ENCODE measurements at places on chromosomes 7 and 10. TPM values are rescaled to one million over a fixed set of nuclear protein-coding genes. Genes with fewer than 3 reads are reported as not detected.

- DNase-seq = no peak
Measured at GRCh38 chr7:157412021-157412443, 75.2 kb downstream of the DNAJB6 start.

- no peak for DNase-seq
Measured at GRCh38 chr10:70851597-70852475, 36.1 kb downstream of the SGPL1 start.

GRCh38 chr7:45594745-45595535 lies 20.8 kb downstream of the ADCY1 start:
- no peak for DNase-seq

GRCh38 chr7:83362871-83363550 lies 200.3 kb upstream of the PCLO start:
- DNase-seq = no peak

DNA sequence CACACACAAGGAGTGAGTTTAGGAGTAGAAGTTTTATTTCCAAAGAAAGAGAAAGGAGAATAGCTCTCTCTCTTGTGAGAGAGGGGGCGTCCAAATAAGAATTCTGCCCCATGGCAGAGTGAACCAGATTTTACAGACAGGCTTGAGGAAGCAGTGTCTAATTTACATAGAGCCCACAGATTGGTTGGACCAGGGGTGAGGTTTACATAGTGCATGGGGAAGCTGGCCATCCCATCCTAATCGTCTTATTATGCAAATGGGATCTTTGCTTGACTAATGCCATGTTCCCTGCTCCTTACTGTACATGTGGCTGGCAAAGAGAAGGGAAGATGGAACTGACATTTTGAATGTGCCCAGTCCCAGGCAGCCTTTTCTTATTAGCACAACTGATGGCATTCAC lies 60.0 kb upstream of the ACSM6 start:
- no peak for DNase-seq

GRCh38 chr7:80851896-80852476 lies 66.9 kb downstream of the SEMA3C start:
- no peak for DNase-seq

DNA sequence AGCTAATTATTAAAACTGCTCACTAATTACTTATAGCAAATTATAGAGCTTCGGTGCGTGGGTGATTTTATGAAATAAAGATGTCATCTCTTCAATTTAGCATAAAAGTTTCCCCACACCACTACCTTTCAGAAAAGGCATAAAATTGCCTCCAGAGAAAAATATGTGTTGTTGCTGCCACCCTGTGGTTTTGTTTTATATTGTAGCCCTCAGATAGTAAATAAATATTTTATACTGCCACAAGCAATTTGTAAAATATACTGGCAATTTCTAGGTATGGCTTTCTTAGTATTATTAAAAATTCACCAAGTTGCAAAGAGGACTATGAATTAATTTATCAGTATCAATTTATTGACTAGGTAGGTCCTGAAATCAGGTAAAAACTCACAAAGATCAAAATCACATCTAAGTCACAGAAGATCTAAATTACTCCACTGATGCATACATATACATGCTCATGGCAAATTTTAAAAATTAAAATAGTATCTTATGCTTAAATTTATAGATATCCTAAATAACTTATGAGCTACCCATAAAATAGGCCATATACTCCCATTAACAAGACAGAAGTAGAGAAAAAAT lies 26.5 kb downstream of the ASNS start:
- no peak for DNase-seq

- DNase-seq = no peak
Measured at GRCh38 chr7:98187138-98187502, 24.1 kb upstream of the BHLHA15 start.

GRCh38 chr7:70353946-70354335 lies 755.7 kb downstream of the AUTS2 start:
- DNase-seq = no peak

GRCh38 chr7:112161253-112162141 lies 44.7 kb downstream of the DOCK4 start:
- no peak for DNase-seq

DNA sequence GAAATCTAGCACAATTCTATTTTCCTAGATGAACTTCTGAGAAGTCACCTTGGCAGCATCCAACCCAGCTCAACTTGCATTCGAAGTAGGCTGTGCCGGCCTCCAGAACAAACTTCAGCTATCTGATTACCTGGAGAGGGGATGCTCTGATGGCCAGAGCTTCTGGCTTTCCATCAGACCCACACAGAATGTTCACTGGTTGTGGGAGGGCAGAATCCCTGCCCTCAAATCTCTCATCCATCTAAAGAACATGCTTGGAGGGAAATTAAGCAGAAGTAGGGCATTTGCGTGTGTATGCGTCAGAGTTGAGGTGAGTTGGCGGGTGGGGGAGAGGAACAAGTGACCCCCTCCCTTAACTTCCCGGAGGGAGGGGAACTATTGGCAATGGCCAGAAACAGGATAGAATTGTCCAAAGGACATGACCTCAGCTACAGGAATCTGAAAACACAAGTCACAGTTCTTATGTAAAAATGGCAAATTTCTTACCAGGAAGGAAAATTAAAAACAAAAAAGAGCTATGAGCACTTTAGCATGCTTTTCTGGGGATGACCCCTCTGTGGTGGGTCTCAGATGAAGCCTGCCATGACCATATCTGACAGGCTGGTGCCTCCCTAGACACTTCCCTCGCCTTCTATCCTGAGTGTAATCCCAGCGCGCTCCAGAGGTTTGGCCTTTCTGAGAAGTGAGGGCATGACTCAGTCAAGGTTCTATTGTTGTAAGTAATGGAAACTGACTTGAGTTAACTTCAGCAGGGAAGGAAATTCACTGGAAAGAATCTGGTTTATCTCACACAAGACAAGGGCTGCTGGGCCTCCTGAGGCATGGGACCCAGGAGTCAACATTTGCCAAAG lies 278.8 kb downstream of the RPS24 start:
- peak; percentile 87 for DNase-seq

- DNase-seq = no peak
Measured at GRCh38 chr7:24833549-24833948, 76.3 kb upstream of the GSDME start.

- no peak for DNase-seq
Measured at GRCh38 chr10:94108200-94108599, 114.5 kb downstream of the PLCE1 start.

GRCh38 chr7:136027160-136027559 lies 50.0 kb upstream of the MTPN start:
- DNase-seq = no peak

GRCh38 chr10:28769091-28769604 lies 91.8 kb downstream of the BAMBI start:
- no peak for DNase-seq

GRCh38 chr10:651692-652091 lies 37.8 kb downstream of the DIP2C start:
- peak; percentile 59 for DNase-seq

GRCh38 chr10:132648851-132649528 lies 111.4 kb downstream of the INPP5A start:
- DNase-seq = peak; percentile 48

DNA sequence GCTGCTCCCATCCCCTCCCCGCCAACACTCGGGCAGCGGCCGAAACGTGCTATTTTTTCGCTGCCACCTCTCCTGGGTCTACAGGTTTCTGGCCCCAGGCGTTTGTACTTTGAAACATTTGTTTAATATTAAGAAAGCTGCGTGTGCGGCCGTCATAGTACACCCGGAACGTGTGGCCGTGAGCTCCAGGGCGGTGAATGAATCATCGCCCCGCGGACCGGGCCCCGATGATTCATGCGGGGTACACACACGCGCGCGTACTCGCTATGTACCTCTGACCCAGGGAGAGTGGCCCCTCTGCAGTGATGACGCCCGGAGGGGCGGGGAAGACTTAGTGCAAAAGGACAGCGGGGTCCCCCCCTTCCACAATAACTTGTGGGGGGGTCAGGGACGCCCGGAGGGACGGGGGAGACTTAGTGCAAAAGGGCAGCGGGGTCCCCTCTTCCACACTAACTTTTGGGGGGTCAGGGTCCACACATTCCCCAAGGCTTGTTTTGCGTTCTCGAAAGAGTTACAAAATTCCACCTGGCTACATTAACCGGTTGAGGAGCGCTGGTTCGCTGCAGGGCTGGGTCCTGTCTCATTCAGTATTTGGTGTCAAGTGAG lies 56.5 kb upstream of the PCGF5 start:
- DNase-seq = peak; percentile 91

DNA sequence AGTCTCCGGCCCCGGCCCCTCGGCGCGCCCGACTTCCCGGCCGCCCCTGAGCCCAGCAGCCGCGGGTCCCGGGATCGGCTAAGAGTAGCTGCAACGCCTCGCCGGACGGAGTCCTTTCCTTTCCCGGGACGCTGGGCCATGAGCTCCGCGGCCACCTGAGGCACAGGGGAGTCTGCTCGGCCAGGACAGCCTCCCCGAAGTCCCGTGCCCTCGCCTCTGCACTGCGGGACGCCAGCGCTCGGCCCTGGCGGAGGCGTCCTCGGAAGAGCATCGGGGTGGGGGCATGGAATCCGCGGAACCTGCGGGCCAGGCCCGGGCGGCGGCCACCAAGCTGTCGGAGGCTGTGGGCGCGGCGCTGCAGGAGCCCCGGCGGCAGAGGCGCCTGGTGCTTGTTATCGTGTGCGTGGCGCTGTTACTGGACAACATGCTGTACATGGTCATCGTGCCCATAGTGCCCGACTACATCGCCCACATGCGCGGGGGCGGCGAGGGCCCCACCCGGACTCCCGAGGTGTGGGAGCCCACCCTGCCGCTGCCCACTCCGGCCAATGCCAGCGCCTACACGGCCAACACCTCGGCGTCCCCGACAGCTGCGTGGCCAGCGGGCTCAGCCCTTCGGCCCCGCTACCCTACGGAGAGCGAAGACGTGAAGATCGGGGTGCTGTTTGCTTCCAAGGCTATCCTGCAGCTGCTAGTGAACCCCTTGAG lies 502 bp downstream of the SLC18A3 start:
- peak; percentile 40 for DNase-seq

GRCh38 chr10:47282657-47283018 lies 17.4 kb upstream of the GDF10 start:
- DNase-seq = no peak

DNA sequence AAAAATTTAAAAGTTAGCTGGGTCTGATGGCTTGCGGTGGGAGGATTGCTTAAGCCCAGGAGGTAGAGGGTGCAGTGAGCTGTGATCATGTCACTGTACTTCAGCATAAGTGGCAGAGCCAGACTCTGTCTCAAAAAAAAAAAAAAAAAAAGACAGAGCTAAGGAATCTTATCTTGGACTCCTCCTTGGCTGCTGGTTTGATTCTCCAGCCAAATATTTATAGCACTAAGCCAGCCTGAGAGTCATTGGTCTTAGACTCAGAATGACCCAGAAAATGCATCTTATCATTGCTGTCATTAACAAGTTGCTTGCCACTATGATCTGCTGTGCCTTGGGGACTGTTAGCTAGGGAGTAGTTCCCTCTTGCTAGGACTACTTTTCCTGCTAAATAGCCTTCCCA lies 164.7 kb downstream of the GNAT3 start:
- DNase-seq = no peak

- DNase-seq = no peak
Measured at GRCh38 chr10:66654861-66655260, 271.0 kb upstream of the LRRTM3 start.

- no peak for DNase-seq
Measured at GRCh38 chr10:115844591-115844990, 428.4 kb downstream of the GFRA1 start.

- DNase-seq = no peak
Measured at GRCh38 chr7:103593691-103594090, 147.7 kb upstream of the SLC26A5 start.

DNA sequence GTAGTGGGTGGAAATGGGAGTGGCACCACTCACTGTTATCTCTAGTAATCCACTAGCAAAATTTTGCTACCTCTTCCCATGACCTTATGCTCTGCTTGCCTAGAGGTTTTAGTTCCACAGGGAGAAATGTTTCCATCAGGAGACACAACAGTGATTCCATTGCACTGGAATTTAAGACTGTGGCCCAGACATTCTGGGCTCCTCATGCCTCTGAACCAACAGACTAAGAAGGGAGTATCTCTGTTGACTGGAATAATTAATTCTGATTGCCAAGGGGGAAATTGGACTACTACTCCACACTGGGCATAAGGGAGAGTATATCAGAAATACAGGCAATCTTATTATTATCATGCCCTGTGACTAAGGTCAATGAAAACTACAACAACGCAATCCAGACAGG lies 16.2 kb upstream of the BRAF start:
- DNase-seq = no peak

The SAP25 gene
- total RNA-seq = 1.9 TPM

The MGAM2 gene
- not detected for total RNA-seq

The LLCFC1 gene
- total RNA-seq = not detected

The MOGAT3 gene
- not detected for total RNA-seq

The NKX1-2 gene
- total RNA-seq = not detected

The NANOS1 gene
- 4.7 TPM for total RNA-seq

The SFRP5 gene
- total RNA-seq = 24.6 TPM

The UNCX gene
- total RNA-seq = not detected

The MIOS gene
- total RNA-seq = 32.9 TPM

The PRLHR gene
- not detected for total RNA-seq

The STK31 gene
- total RNA-seq = 0.16 TPM

Data from sigmoid colon (tissue), 7 donors.